ENCODE measurements at places on chromosomes 7 and 10. TPM values are rescaled to one million over a fixed set of nuclear protein-coding genes. Genes with fewer than 3 reads are reported as not detected.

DNA sequence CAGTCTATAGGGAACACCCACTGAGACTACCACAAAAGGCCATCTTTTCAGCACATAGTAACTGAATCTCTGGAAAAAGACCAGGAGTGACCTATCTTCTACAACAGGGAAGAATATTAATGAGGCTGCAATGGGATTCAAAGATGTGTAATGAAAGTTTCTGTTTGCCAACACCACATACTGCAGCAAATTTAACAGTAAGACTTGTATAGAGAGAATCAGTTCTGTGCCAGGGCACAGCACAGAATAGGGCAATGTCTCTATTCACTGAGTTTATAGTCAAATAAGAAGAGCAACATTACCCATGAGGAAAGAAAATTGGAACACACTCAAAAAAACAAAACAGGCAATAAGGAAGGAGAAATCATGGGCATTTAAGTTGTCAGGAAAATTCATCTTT is 91.4 kb upstream of the PTN start:
- no peak for DNase-seq

DNA sequence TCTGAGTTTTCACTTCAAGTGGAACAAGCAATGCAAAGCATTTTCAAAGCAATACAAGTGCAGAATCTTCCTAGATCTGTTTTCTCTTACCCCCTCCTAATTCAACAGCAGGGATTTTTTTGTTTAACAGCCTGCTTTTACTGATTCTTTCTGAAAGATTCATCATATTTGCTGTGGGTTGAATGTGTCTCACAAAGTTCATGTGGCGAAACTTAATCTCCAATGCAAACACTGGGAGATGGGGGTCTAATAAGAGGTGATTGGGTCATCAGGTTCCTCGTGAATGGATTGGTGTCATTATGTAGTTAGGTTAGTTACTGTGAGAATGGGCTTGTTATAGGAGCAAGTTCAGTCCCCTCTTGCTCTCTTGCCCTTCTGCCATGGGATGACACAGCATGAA is 107.6 kb downstream of the CNNM2 start:
- no peak for DNase-seq

DNA sequence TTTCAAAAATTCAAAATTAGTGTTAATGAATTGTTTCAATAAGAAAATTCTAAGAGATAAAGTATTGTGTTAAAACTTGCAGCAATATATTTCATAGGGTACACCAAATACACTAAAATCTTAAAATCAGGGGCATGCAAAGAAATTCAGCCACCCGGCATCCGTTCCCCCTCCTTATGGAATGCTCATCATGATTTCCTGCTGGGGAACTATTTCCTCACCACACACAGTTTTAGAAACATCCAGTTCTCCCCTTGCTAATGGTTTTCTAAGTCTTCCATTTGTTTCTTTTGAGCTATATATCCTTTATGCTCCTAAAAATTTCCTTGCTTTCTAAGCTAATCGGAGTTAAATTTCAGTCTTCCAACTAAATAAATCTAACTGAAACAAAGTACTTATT is 60.7 kb downstream of the CHCHD3 start:
- DNase-seq: no peak

- no peak for DNase-seq
Observed at GRCh38 chr7:123237-123636, 69.1 kb upstream of the FAM20C start.

- DNase-seq: peak; percentile 10
Observed at GRCh38 chr10:19904202-19904661, 88.0 kb downstream of the PLXDC2 start.

DNA sequence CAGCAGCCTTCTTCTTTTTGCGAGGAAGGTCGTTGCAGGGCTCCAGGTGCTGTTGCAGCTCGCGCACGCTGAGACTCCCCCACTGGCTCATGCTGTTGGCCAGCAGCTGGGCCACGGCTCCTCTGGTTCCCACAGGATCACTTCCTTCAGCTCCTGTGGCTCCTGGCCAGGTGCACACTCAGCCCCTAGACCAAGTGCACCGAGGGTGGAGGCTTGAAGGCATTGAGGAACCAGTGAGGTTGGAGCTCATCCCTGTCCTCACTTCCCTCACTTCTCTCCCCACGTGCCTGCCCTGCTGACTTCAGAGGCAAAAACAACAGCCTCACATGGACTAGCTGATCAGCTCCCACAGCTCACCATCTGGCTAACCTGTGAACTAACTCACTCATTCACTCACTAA is 46.2 kb upstream of the ADRB1 start:
- peak; percentile 33 for DNase-seq

Gene FAM25A
- not detected for polyA plus RNA-seq

Gene LIPK
- not detected for polyA plus RNA-seq

Data from CD14-positive monocyte (primary cell).